ENCODE measurements at places on chromosomes 4 and X. TPM values are rescaled to one million over a fixed set of nuclear protein-coding genes. Genes with fewer than 3 reads are reported as not detected.

C4orf36 gene
- total RNA-seq: 1.1 TPM

TAB3 gene
- total RNA-seq: 10.6 TPM

CLDN34 gene
- not detected for total RNA-seq

DNA sequence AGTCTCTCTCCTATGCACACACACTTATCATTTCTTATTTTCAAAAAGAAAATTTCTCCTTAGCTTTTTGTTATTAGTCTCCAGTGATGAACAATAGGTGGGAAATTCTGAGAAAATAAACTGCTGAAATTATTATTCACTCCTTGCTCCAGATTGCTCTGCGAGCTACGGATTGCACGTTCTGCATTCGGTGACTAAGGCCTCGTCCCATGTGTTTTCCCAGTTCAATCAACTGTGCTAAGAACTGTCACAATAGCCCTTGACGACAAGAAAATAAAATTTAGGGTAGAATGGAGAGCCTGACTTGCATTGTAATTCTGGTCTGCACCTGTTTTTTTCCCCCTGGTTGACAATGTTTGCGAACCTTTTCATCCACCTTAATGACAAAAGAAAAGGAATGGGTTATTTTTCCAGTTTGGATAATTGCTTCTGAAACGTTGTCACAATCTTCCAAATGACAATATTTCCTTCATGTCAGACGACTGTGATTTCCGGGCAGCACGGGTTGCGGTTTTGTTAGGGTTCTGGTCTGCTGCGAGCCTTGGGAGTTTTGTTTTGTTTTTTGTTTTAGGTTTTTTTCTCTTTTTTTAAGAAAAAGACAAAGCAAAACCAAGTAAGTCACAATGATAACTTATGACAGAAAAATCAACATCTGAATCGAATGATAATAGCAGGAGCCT is 124.5 kb upstream of the NOCT start:
- peaks cover 35% of the 10 kb centered on the region for H3K27me3 ChIP-seq
- peaks cover 22% of the 10 kb centered on the region for H3K4me1 ChIP-seq
- no peak for DNase-seq
- no peak overlapping the region for H3K27ac ChIP-seq
- H3K36me3 ChIP-seq: no peaks in the 10 kb centered on the region

DNA sequence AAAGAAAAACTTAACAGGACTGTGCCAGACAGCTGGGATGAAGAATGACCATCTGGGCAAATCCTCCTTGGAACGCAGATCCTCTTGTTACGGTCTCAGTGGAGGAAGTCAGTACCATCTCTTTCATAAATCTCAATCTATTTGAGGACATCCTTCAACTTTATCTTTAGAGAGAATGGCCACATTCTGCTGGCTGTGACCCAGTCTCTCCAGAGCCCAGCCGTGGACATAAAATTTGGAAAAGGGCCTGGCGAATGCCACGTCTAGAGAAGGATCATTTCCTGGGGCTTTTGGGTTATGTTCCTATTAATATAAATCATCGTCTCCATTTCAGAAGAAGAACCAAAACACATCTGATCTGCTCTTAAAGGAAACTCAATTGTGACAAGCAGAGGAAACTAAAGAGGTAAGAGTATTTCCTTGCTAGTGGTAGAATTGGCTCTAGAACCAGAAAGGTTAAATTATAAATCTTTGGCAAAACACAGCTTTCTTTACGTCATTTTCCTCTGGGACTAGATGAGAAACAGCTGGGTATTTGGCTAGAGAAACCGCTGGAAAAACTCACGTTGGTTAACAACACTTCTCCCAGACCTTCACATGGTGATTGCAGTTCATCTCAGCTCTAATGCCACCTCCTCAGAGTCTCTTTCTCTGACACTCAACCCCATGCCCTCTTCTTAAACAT is 164.7 kb downstream of the CHIC2 start:
- H3K4me3 ChIP-seq: peak overlapping the region; percentile 33
- peaks cover 24% of the 10 kb centered on the region for H3K4me1 ChIP-seq
- no peaks in the 10 kb centered on the region for H3K27me3 ChIP-seq
- peak overlapping the region; percentile 68 for H3K27ac ChIP-seq
- peak; percentile 43 for DNase-seq

- no peaks in the 10 kb centered on the region for H3K36me3 ChIP-seq
- no peak overlapping the region for H3K27ac ChIP-seq
- H3K4me1 ChIP-seq: peaks cover 18% of the 10 kb centered on the region
- no peak for DNase-seq
- H3K27me3 ChIP-seq: no peaks in the 10 kb centered on the region
These were observed 297.5 kb downstream of the DCTD start for GRCh38 chr4:182619660-182620059.

DNA sequence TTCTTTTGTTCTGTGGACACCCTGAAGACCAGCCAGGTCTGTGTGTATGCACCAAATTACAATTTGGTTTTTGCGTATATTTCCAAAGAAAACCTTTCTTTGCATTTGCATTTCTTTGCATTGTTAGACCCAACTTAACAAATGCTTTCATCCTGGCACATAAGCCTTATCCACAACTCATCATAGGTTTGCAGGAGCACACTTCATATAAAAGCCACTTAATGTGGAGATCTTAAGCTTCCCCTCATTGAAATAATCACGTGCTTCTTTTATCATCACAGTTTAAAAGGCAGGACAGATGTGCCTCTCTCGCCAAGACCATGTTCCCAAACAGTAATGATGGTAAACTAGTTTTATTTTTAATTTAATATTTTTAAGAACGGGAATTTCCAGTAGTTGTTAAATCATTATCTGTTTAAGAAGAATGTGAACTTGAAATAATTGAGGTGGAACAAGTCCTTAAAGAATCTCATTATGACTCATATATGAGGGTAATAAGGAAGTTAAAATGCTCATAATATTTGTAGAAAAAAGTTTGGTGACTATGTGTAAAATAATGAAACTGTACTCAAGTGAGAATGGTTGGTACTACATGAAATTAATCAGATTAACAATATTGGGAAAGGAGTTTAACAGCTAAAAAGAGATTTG is 65.5 kb downstream of the GLRA3 start:
- H3K4me3 ChIP-seq: no peak overlapping the region
- DNase-seq: no peak
- H3K4me1 ChIP-seq: no peaks in the 10 kb centered on the region
- H3K27ac ChIP-seq: no peak overlapping the region
- H3K27me3 ChIP-seq: no peaks in the 10 kb centered on the region
- H3K36me3 ChIP-seq: no peaks in the 10 kb centered on the region

DNA sequence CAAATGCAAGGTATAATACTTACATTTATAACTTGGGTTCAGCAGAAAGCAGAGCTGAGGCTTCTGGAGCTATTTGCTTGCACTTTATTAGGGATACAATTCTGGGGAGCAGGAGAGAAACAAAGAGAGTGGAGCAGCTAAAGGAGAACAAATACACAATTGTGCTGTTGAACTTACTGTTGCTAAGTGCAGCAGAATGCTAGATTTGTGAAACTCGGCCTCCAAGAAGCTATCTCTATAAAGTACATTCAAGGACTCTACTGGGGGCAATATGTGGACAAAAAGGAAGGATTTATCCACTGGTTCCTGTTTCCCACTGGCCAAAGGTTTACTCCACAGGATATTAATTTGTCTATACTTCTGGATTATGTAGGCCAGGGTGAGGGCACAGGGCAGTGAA is 86.8 kb downstream of the PPP1R2C start:
- no peaks in the 10 kb centered on the region for H3K36me3 ChIP-seq
- H3K4me1 ChIP-seq: no peaks in the 10 kb centered on the region
- no peak overlapping the region for H3K4me3 ChIP-seq
- no peaks in the 10 kb centered on the region for H3K27me3 ChIP-seq
- H3K27ac ChIP-seq: no peak overlapping the region
- no peak for DNase-seq

DNA sequence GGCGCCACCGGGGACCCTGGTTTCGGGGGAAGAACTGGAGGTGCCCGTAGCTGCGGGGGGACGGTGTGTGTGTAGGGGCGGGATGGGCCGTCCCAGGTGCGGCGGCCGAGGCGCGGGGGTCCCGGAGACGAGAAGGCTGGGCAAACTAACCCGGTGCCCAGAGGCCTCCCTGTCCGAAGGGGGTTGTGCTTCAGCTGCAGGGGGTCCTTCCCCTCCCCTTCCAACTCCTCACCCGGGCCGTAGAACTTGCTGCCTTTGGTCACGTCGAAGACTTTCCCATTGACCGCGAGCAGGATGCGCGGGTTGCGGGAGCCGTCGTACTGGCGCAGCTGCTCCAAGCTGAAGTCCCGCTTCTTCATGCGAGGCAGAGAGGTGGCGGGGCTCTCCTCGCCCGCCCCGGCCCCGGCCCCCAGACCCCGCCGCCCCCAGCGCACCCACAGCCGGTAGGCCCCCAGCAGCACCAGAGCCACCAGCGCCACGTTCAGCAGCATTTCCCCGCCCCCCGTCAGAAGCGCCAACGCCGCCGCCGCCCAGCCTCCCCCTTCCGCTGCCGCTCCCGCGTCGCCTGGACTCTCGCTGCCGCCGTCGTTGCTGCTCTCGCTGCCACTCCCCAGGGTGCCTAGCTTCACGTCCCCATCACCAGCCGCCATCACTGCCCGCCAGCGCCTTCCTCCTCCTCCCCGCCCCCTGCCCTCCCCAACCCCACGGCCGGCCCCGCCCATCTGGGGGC is at the start of gene PGRMC2:
TSS of gene PGRMC2 (minus strand) at position 673 of the 730 bp plus-strand sequence. CDS start at position 650, 23 bp downstream.
- peak within 1 kb of the TSS; percentile 95 for H3K4me3 ChIP-seq
- no peaks in the 10 kb centered on the region for H3K27me3 ChIP-seq
- peak; percentile 17 for DNase-seq
- H3K36me3 ChIP-seq: peaks cover 42% of the 10 kb centered on the region
- peaks cover 39% of the 10 kb centered on the region for H3K4me1 ChIP-seq

DNA sequence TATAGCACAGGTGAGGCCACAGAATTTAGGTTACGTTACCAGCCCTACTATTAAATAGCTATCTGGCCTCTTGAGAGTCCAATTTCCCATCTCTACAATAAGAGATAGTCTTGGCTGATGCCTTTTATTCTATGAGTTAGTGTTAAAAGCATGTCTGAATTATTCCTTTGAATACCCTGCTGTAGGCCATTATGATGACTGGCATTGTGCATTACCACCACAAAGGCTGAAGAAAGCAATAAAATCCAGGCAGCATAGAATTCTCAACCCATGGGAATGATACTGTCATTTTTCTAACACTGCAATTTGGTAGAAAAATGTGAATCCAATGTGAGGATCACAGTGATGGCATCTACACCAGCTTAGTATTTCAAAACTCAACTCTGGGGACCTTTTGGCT is 51.4 kb downstream of the OTC start:
- no peaks in the 10 kb centered on the region for H3K36me3 ChIP-seq
- no peak for DNase-seq
- H3K27ac ChIP-seq: no peak overlapping the region
- no peak overlapping the region for H3K4me3 ChIP-seq
- H3K4me1 ChIP-seq: no peaks in the 10 kb centered on the region
- peaks cover 2% of the 10 kb centered on the region for H3K27me3 ChIP-seq

- DNase-seq: no peak
- no peak overlapping the region for H3K4me3 ChIP-seq
- no peaks in the 10 kb centered on the region for H3K27me3 ChIP-seq
- H3K36me3 ChIP-seq: no peaks in the 10 kb centered on the region
- peak overlapping the region; percentile 52 for H3K27ac ChIP-seq
These were observed 4.1 kb downstream of the TDO2 start for GRCh38 chr4:155907556-155907955.
